GM23338 (cell line): ENCODE measurements at places on chromosomes 1 and 21. TPM values are rescaled to one million over a fixed set of nuclear protein-coding genes. Genes with fewer than 3 reads are reported as not detected.

The TACSTD2 gene
- 1.4 and 1.5 TPM in 2 replicates for total RNA-seq

The SYT2 gene
- total RNA-seq, result 11.4 and 12.5 TPM in 2 replicates

The SPTA1 gene
- total RNA-seq, result not detected in 2 replicates

The RIT1 gene
- 15.8 and 24.4 TPM in 2 replicates for total RNA-seq

The IFI44 gene
- not detected in 2 replicates for total RNA-seq

The DHDDS gene
- 47.2 and 49.5 TPM in 2 replicates for total RNA-seq

GRCh38 chr1:39901464-39901713 is 328 bp downstream of the MYCL start:
- no peak overlapping the region for H3K27ac ChIP-seq
- H3K36me3 ChIP-seq, result no peaks in the 10 kb centered on the region
- peak overlapping the region; percentile 87 for H3K4me3 ChIP-seq
- DNase-seq, result peak; percentile 65

DNA sequence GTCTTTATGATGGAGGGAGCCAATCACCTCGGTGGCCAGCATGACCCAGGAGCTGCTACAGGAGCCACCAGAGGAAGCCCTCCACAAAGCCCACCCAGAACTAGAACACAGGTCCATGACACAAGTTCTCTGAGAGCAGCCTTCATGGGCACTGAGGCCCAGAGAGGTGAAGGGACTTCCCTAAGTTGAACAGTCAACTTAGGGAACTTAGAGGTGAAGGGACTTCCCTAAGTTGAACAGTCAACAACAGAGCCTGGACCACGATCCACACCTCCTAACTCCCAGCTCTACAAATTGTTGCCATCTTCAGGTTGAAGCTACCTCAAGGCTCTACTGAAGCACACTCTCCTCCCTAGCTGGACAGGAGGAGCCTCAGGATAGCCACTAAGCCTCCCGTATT is 132.7 kb downstream of the CCDC185 start:
- H3K4me1 ChIP-seq, result no peaks in the 10 kb centered on the region; the same call in 1 of the 2 replicates
- DNase-seq, result no peak
- H3K27me3 ChIP-seq, result no peaks in the 10 kb centered on the region
- H3K4me3 ChIP-seq, result no peak overlapping the region
- H3K36me3 ChIP-seq, result no peaks in the 10 kb centered on the region
- H3K27ac ChIP-seq, result no peak overlapping the region

DNA sequence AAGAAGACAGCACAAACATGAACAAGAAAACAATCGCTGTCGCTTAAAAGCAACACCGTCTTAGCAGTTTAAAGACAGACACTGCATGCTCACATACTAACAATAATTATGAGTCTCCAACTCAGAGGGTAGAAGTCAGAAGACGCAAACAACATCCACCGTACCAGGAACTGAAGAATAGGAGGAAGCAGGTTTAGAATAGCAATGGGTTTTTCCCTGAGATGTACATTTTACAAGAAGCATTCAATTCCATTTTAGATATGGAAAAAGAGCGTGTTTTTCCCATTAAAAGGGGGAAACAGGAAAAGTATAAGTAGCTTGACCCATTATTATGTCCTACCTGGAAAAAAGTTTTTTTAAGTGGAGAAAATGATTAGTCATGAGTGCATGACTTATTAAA is 34.5 kb upstream of the KCNE1 start:
- H3K27me3 ChIP-seq, result no peaks in the 10 kb centered on the region
- no peak overlapping the region for H3K4me3 ChIP-seq
- H3K27ac ChIP-seq, result no peak overlapping the region
- H3K4me1 ChIP-seq, result peaks cover 3% of the 10 kb centered on the region; the same call in 1 of the 2 replicates
- DNase-seq, result no peak

DNA sequence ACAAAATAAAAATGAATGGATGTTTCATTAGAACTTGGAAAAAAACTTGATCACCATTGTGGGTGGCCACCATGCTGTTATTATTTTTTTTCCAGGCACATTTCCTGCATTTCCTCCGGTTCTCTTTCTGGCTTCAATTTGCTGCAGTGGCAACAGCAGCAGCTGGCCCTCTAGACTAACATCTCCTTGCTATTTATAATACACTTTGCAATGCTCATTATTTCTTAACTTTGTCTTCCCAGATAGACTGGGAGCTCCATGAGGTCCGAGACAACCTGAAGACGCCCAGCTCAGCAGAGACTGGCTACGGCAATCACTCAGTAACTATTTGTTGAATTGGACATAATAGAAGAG is 53.4 kb upstream of the ATP5PO start:
- DNase-seq, result no peak
- no peaks in the 10 kb centered on the region for H3K27me3 ChIP-seq
- H3K4me1 ChIP-seq, result peaks cover 18% of the 10 kb centered on the region
- H3K36me3 ChIP-seq, result no peaks in the 10 kb centered on the region

- DNase-seq, result no peak
- no peak overlapping the region for H3K4me3 ChIP-seq
- H3K4me1 ChIP-seq, result peaks cover 3% of the 10 kb centered on the region
- H3K27ac ChIP-seq, result no peak overlapping the region
Observed at GRCh38 chr1:180951186-180951745, 38.6 kb downstream of the KIAA1614 start.

GRCh38 chr1:41709331-41709730 is 209.4 kb downstream of the HIVEP3 start:
- no peaks in the 10 kb centered on the region for H3K4me1 ChIP-seq
- no peak overlapping the region for H3K27ac ChIP-seq
- DNase-seq, result no peak
- no peak overlapping the region for H3K4me3 ChIP-seq

- no peaks in the 10 kb centered on the region for H3K27me3 ChIP-seq
- peak within 1 kb of the TSS; percentile 93 for H3K4me3 ChIP-seq
- H3K36me3 ChIP-seq, result no peaks in the 10 kb centered on the region
- peak within 1 kb of the TSS; percentile 67; the same call in 1 of the 2 replicates for H3K27ac ChIP-seq
- peaks cover 53% of the 10 kb centered on the region for H3K4me1 ChIP-seq
Observed at GRCh38 chr1:53946252-53947171, at the start of gene LRRC42. TSS of gene LRRC42 (plus strand) at chr1:53946350. CDS start at chr1:53952000, 5,650 bp downstream.

- no peak overlapping the region for H3K4me3 ChIP-seq
- no peak for DNase-seq
- H3K27me3 ChIP-seq, result no peaks in the 10 kb centered on the region
- no peaks in the 10 kb centered on the region for H3K4me1 ChIP-seq
- no peak overlapping the region for H3K27ac ChIP-seq
- H3K36me3 ChIP-seq, result no peaks in the 10 kb centered on the region
Observed at GRCh38 chr1:221886743-221887414, 145.0 kb upstream of the DUSP10 start.

- no peaks in the 10 kb centered on the region for H3K36me3 ChIP-seq
- H3K4me3 ChIP-seq, result no peak overlapping the region
- no peaks in the 10 kb centered on the region for H3K27me3 ChIP-seq
Observed at GRCh38 chr1:169924829-169925228, 31.1 kb upstream of the SCYL3 start.

DNA sequence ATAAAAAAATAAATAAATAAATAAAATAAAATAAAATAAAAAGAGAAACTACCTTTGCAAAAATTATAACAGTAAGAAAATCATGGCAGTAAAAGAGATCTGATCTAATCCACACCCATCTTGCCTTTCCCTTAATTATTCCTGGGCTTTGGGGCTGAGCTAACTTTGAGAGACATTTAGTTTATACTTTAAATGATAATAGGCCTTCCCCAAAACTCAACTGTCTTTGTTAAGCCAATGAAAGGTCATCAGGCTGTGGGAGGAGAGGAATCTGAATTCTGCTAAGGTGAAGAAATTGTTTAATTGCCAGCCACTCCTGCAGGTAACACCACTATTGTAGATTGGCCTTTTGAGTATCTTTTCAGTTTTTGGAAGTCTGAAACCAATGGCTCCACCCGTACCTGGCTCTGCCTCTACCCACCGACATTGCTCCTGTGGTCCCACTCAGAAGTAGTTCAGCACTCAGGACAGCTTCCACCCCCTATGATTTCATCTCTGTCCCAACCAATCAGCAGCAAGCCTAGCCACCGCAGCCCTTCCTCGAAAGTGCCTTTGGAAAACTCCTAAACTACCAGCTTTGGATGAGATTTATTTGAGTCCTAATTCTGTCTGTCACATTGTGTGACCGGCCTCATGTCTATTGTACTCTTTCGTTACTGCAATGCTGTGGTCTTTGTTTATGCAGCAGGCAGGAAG is 23.0 kb upstream of the PNRC2 start:
- H3K36me3 ChIP-seq, result no peaks in the 10 kb centered on the region
- H3K4me1 ChIP-seq, result peaks cover 7% of the 10 kb centered on the region
- peak overlapping the region; percentile 50; the same call in 1 of the 2 replicates for H3K27ac ChIP-seq
- peak overlapping the region; percentile 30 for H3K4me3 ChIP-seq

GRCh38 chr1:230717251-230717650 is 3.3 kb upstream of the AGT start:
- H3K4me3 ChIP-seq, result no peak overlapping the region
- no peak for DNase-seq
- H3K4me1 ChIP-seq, result no peaks in the 10 kb centered on the region

GRCh38 chr1:7608628-7609305 is 162.3 kb upstream of the VAMP3 start:
- H3K4me1 ChIP-seq, result peaks cover 9% of the 10 kb centered on the region; the same call in 1 of the 2 replicates
- peak overlapping the region; percentile 80 for H3K27ac ChIP-seq
- H3K27me3 ChIP-seq, result no peaks in the 10 kb centered on the region
- DNase-seq, result peak; percentile 74
- H3K4me3 ChIP-seq, result no peak overlapping the region
- H3K36me3 ChIP-seq, result no peaks in the 10 kb centered on the region

GRCh38 chr1:205048382-205048781 is 5.4 kb downstream of the CNTN2 start:
- 0 out of 2 replicates have a peak, but pooled peaks cover 8% of the 10 kb centered on the region for H3K27me3 ChIP-seq
- no peaks in the 10 kb centered on the region for H3K36me3 ChIP-seq
- H3K4me3 ChIP-seq, result no peak overlapping the region
- DNase-seq, result no peak
- peaks cover 27% of the 10 kb centered on the region for H3K4me1 ChIP-seq
- no peak overlapping the region for H3K27ac ChIP-seq

DNA sequence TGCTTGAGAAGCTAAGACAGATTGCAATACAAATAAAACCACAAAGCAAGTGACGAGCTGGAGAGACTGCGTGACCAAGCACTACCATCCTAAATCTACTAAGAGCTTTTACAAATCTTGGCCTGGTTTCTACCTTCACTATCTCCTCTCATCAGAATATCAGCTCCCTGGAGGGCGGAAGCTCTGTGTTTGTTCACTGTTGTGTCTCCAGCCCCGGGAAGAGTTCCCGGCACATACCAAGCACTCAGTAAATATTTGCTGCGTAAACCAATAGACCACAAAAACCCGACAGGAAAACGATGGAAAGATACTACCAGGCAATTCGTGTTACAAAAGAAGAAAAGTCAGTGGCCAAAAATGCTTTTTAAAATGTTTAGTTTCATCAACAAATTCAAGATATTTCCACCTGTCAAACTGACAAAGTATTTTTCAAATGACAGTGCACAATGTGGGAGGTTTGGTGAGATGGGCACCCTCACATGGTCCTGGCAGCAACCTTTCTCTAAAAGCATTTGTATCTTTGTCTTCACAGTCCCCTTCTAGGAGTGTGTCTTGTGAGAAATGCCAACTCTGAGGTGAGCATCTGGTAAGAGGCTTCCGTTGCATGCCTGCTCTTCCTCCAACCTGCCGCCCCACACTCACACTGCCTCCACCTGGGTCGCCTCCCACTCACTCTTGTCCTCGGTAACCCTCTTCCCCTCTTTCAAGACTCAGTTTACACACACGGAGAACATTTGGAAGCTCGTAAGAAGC is 34.7 kb downstream of the SLC1A7 start:
- no peaks in the 10 kb centered on the region for H3K27me3 ChIP-seq
- no peaks in the 10 kb centered on the region for H3K36me3 ChIP-seq
- no peak overlapping the region for H3K4me3 ChIP-seq
- H3K4me1 ChIP-seq, result peaks cover 9% of the 10 kb centered on the region
- H3K27ac ChIP-seq, result peak overlapping the region; percentile 6; the same call in 1 of the 2 replicates
- DNase-seq, result no peak

- no peaks in the 10 kb centered on the region for H3K36me3 ChIP-seq
- H3K27me3 ChIP-seq, result no peaks in the 10 kb centered on the region
- H3K4me3 ChIP-seq, result no peak overlapping the region
Observed at GRCh38 chr1:119453021-119453420, 38.1 kb downstream of the HSD3B2 start.

DNA sequence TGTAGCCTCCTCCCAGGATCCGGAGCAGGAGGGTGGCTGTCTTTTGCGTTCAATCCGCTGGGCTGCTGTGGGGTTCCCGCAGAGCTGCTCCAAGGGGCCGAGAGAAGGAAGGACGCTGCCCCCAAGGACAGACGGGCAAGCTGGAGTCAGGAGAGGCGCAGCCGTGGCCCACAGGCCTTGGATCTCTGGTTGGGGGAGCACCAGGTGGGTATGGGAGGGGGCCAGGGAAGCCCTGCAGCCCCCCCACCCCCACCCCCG is 15.9 kb upstream of the SKI start:
- H3K36me3 ChIP-seq, result no peaks in the 10 kb centered on the region
- DNase-seq, result no peak
- no peaks in the 10 kb centered on the region for H3K27me3 ChIP-seq
- peak overlapping the region; percentile 62 for H3K4me3 ChIP-seq
- H3K4me1 ChIP-seq, result peaks cover 13% of the 10 kb centered on the region
- peak overlapping the region; percentile 94 for H3K27ac ChIP-seq

- no peaks in the 10 kb centered on the region for H3K36me3 ChIP-seq
- H3K4me1 ChIP-seq, result no peaks in the 10 kb centered on the region
- no peaks in the 10 kb centered on the region for H3K27me3 ChIP-seq
- H3K4me3 ChIP-seq, result no peak overlapping the region
Observed at GRCh38 chr21:35528116-35529042, 479.3 kb upstream of the RUNX1 start.

DNA sequence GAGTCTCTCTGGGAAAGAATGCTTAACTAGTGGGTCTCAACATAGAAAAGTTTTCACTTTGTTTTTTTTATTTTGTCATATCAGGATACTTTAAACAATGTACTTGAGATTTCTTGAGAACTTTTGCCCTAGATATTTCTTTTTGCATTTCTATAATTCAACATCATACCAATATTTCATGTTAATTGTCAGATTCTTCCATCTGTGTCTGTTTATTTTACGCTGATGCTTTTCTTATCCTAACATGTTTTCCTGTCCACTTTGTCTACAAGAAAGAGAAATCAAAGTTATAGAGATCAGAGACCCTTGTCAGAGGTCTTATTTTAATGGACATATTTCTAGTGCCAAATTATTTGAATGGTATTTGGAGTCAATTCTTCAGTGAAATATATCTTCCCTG is 95.5 kb upstream of the B3GALT2 start:
- no peak for DNase-seq
- no peaks in the 10 kb centered on the region for H3K27me3 ChIP-seq
- H3K36me3 ChIP-seq, result no peaks in the 10 kb centered on the region
- no peak overlapping the region for H3K27ac ChIP-seq
- peaks cover 8% of the 10 kb centered on the region; the same call in 1 of the 2 replicates for H3K4me1 ChIP-seq

DNA sequence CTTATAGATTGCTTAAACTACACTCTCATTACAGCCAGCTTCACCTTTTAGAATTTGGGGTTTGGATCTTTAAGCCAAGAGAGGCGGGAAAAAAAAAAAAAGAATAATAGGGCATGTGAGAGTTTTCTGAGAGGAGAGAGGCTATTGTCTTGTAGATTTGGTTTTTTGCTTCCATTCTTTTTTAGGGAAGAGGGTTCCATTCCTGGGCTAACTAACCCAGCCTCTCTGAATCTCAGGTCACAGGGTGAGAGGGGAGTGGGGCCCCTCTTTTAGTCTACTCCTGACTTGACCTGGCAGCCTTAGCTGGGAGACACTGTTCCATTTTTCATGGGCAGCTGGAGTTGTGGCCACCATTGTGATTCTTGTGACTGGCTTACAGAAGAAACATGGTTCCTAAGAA is 24.2 kb downstream of the PBX1 start:
- peak overlapping the region; percentile 29 for H3K4me3 ChIP-seq
- peaks cover 80% of the 10 kb centered on the region for H3K4me1 ChIP-seq
- peak; percentile 77 for DNase-seq
- no peaks in the 10 kb centered on the region for H3K36me3 ChIP-seq
- peak overlapping the region; percentile 56; the same call in 1 of the 2 replicates for H3K27ac ChIP-seq
